Osteoblast (primary cell): ENCODE measurements at places on chromosomes 13 and 19. TPM values are rescaled to one million over a fixed set of nuclear protein-coding genes. Genes with fewer than 3 reads are reported as not detected.

DNA sequence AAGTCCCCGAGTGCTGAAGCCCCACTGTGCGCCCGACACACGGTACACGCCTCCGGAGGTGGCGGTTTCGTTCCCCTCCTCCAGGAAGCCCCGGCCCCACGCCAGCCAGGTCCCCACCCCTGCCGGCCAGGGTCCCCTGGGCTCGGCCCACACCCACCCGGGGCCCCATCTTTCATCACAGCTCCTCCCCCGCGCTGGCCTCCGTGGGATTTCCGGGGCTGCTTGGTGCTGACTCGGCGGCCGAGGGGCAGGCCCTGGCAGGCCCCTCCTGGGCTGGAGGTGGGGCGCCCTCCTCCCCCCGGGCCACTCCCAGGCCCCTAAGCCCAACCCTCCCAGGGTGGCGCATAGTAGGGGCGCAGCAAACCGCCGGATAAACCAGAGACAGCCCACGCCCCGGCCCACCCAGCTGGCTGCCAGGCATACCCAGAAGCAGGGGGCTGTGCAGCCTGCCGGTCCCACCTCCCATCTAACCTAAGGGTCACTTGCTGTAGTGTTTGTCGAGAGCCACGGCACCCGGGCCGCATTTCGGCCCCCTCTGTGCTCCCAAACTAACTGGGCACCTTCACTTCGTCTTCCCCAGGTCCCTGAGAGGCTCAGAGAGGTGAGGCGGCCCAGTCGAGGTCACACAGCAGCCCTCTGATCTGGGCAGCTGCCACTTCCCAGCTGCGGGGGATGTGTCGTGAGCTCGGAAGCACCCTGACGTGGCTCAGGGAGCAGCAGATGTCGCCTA, 6.6 kb downstream of the ZBTB7A start:
- peak; percentile 96 for DNase-seq
- H3K4me3 ChIP-seq, result peak overlapping the region; percentile 19
- peaks cover 58% of the 10 kb centered on the region for H3K4me1 ChIP-seq
- H3K27ac ChIP-seq, result peak overlapping the region; percentile 82
- peaks cover 25% of the 10 kb centered on the region for H3K36me3 ChIP-seq

GRCh38 chr13:36414461-36414860, 17.8 kb upstream of the CCNA1 start:
- no peaks in the 10 kb centered on the region for H3K27me3 ChIP-seq
- no peak overlapping the region for H3K27ac ChIP-seq
- peaks cover 11% of the 10 kb centered on the region for H3K4me1 ChIP-seq
- no peak for DNase-seq
- H3K4me3 ChIP-seq, result no peak overlapping the region
- no peaks in the 10 kb centered on the region for H3K36me3 ChIP-seq

DNA sequence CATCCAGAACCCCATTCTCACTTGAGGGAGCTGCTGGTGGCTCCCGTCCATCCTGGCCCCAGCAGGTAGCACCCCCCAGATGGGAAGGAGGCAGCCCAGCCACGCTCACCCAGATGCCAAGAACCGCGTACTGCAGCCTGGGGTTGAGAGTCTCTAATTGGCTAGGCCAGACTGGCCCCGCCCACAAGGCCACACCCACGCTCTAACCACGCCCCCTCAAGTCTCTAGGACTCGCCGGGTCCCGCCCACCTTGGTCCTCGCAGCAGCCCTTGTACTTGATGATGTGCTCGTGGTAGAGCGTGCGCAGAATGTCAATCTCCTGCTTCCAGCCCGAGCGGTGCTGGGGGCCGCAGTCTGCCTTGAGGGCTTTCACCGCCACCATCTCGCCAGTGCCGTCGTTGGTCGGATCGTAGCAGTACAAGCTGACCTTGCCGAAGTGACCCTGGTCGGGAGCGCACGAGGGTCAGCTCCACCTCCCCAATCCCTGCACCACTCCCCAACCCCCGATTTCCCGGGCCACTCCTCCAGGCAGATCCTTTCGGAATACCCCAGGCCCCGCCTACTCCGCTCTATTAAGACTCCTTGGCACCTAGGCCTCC, 14.5 kb upstream of the ICAM3 start:
- H3K4me3 ChIP-seq, result no peak overlapping the region
- DNase-seq, result peak; percentile 87
- no peaks in the 10 kb centered on the region for H3K4me1 ChIP-seq
- H3K27ac ChIP-seq, result no peak overlapping the region

- H3K27me3 ChIP-seq, result no peaks in the 10 kb centered on the region
- peaks cover 56% of the 10 kb centered on the region for H3K36me3 ChIP-seq
- no peak overlapping the region for H3K27ac ChIP-seq
Observed at GRCh38 chr19:15372470-15372869, 7.1 kb downstream of the AKAP8 start.

GRCh38 chr13:39512687-39513086, 90.3 kb downstream of the LHFPL6 start:
- H3K27ac ChIP-seq, result no peak overlapping the region
- peaks cover 9% of the 10 kb centered on the region for H3K4me1 ChIP-seq
- no peak for DNase-seq
- no peaks in the 10 kb centered on the region for H3K27me3 ChIP-seq
- no peaks in the 10 kb centered on the region for H3K36me3 ChIP-seq
- H3K4me3 ChIP-seq, result no peak overlapping the region

DNA sequence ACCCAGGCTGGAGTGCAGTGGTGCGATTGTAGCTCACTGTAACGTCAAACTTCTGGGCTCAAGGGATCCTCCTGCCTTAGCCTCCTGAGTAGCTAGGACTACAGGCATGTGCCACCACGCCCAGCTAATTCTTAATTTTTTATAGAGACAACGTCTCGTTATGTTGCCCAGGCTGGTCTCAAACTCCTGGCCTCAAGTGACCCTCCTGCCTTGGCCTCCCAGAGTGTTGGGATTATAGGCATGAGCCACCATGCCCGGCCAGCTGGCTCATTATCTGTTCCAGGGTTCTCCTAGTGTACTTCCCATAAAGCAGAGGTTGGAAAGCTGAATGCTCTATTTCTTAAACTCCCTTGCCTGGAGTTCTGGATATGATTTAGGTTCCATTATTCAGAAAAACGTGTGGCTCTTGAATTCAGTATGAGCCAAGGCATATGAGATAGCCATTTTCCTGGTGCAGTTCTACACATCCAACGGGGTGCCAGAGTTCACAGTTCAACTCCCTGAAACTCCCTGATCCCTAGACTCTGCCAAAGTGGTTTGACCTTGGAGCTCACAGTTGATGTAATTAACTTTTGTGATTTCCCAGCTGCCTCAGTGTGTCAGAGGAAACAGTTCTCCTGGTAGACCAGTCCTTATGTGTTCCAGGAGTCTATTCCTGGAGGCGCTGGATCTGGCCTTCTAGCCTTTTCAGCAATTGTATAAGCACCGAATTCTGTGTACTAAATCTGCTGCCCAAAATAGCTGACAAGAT, 21.6 kb downstream of the GPR183 start:
- DNase-seq, result peak; percentile 48
- no peak overlapping the region for H3K27ac ChIP-seq
- H3K27me3 ChIP-seq, result no peaks in the 10 kb centered on the region
- H3K4me1 ChIP-seq, result peaks cover 22% of the 10 kb centered on the region

SLC44A2 gene
- 43.0 and 49.9 TPM in 2 replicates for total RNA-seq
